Naive thymus-derived CD4-positive, alpha-beta T cell (primary cell): ENCODE measurements at places on chromosomes 12 and 14. TPM values are rescaled to one million over a fixed set of nuclear protein-coding genes. Genes with fewer than 3 reads are reported as not detected.

The NPAS3 gene
- total RNA-seq, result not detected

The GPR132 gene
- 37.8 TPM for total RNA-seq

DNA sequence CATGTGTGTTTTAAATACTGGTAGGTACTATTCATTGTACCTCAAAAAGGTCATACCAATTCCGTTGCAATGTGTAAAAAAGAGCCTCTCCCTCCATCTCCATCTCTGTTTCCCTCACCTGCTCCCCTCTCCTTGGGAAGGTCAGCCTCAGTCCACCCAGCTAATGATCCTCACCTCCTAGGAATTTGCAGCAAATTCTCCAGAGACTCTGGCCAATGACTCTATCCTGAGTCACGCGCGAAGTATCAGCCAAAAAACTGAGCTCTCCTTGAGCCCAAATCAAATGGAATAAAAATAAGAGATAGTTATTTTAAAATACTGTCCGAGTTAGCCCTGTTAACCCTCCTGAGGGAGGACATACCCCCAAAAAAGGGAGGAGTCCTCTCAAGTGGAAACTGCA is 148.4 kb downstream of the DPF3 start:
- H3K4me3 ChIP-seq, result no peak overlapping the region
- no peaks in the 10 kb centered on the region for H3K27me3 ChIP-seq
- no peak for DNase-seq

- H3K27ac ChIP-seq, result no peak overlapping the region
- H3K4me3 ChIP-seq, result no peak overlapping the region
- H3K27me3 ChIP-seq, result no peaks in the 10 kb centered on the region
- no peaks in the 10 kb centered on the region for H3K36me3 ChIP-seq
These were observed 157.1 kb downstream of the SLC41A2 start for GRCh38 chr12:104801005-104801404.

- no peak for DNase-seq
- H3K27ac ChIP-seq, result no peak overlapping the region
- H3K4me3 ChIP-seq, result no peak overlapping the region
- no peaks in the 10 kb centered on the region for H3K4me1 ChIP-seq
- H3K27me3 ChIP-seq, result no peaks in the 10 kb centered on the region
- peaks cover 36% of the 10 kb centered on the region for H3K36me3 ChIP-seq
These were observed 76.7 kb upstream of the TTC7B start for GRCh38 chr14:90892970-90893369.

- H3K4me3 ChIP-seq, result peak overlapping the region; percentile 74
- no peaks in the 10 kb centered on the region for H3K27me3 ChIP-seq
- peak overlapping the region; percentile 72 for H3K27ac ChIP-seq
- H3K4me1 ChIP-seq, result peaks cover 18% of the 10 kb centered on the region
- peaks cover 4% of the 10 kb centered on the region for H3K36me3 ChIP-seq
These were observed 713 bp downstream of the FRMD6 start for GRCh38 chr14:51652168-51653078.

- H3K36me3 ChIP-seq, result no peaks in the 10 kb centered on the region
- no peaks in the 10 kb centered on the region for H3K27me3 ChIP-seq
- H3K4me3 ChIP-seq, result no peak overlapping the region
- H3K27ac ChIP-seq, result no peak overlapping the region
These were observed 5.6 kb downstream of the SIX1 start for GRCh38 chr14:60643463-60644314.

DNA sequence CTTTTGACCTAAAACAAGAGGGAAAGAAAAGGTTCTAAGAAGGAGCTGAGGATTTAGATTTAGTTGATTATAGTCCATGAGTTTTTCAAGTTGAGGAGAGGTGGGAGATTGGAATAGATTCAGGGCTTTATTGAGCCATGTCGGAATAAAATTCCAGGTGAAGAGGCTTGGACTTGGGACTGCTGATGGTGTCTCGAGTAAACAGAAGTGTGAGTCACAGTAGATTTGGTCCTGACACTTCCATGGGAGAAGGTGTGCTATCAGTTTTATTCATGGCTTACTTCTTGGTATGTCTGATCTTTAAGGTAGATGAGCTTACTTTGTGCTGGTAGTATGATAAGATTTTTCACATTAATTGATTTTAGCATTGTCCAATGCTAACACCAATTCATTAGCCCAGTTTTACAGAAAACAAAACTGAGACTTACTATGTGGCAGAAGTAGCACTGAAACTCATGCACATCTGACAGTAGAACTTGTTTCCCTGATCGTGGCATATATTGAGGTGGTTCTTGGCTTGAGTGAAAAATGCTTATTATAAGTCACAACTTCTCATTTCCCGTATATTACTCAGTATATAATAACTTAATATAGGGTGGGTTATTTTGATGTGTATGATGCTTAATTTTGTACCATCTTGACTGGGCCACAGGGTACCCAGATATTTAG is 172.4 kb upstream of the IGF1 start:
- DNase-seq, result no peak
- no peaks in the 10 kb centered on the region for H3K4me1 ChIP-seq
- no peak overlapping the region for H3K27ac ChIP-seq

The SYCP3 gene
- total RNA-seq, result 0.56 and 0.64 TPM in 2 replicates

DNA sequence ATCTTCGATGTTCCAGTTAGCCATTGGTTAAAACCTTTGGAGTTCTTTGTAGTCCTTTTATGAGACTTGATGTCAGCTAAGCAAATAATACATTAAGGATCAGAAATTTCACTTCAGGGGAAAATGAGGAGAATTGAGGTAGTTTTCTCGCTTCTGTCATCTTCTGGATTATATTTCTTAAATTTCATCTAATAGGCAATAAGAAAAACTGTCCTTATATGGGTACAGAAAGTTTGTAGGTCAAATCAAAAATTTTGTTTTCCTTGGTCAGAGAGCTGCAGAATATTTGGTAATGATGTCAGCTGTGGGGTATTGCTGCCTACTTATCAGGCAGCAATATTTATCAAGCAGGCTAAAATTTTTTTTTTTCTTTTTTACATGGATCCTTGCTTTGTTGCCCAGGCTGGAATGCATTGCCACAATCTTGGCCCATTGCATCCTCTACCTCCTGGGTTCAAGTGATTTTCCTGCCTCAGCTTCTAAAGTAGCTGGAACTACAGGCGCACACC is 37.1 kb downstream of the RIMKLB start:
- H3K27me3 ChIP-seq, result no peaks in the 10 kb centered on the region
- no peaks in the 10 kb centered on the region for H3K36me3 ChIP-seq
- no peak for DNase-seq

The ALDH1L2 gene
- total RNA-seq, result 0.42 TPM

GRCh38 chr12:14284184-14284722 is 81.2 kb upstream of the ATF7IP start:
- H3K27me3 ChIP-seq, result no peaks in the 10 kb centered on the region
- DNase-seq, result no peak
- H3K27ac ChIP-seq, result no peak overlapping the region
- H3K36me3 ChIP-seq, result no peaks in the 10 kb centered on the region
- no peaks in the 10 kb centered on the region for H3K4me1 ChIP-seq

GRCh38 chr12:14994610-14995009 is 21.8 kb downstream of the PDE6H start:
- no peak for DNase-seq
- H3K4me3 ChIP-seq, result no peak overlapping the region
- H3K27me3 ChIP-seq, result peaks cover 4% of the 10 kb centered on the region
- H3K27ac ChIP-seq, result no peak overlapping the region
- peaks cover 16% of the 10 kb centered on the region for H3K4me1 ChIP-seq

DNA sequence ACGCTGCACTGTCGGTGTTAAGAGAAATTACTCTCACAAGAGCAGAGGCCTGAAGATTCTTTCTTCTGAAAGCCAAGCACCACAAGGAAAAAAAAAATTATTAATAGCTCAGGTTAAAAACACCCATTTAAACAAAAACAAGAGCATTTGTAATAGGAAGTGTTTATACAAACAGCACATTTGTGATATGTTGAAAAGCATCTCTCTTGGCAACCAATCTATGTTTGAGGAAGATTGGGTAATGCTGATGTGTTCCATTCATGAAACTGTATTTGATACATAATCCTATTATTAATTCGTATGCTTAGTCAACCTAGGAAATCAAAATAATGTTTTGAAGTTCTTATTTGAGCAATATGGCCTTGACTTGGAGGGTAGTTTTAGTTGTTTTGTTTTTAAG is 36.5 kb downstream of the SSPN start:
- no peak overlapping the region for H3K4me3 ChIP-seq
- H3K36me3 ChIP-seq, result no peaks in the 10 kb centered on the region
- no peaks in the 10 kb centered on the region for H3K4me1 ChIP-seq
- no peak overlapping the region for H3K27ac ChIP-seq
- no peak for DNase-seq
- H3K27me3 ChIP-seq, result no peaks in the 10 kb centered on the region

GRCh38 chr14:46626876-46627275 is 24.7 kb downstream of the RPL10L start:
- DNase-seq, result no peak
- H3K36me3 ChIP-seq, result no peaks in the 10 kb centered on the region
- H3K27me3 ChIP-seq, result no peaks in the 10 kb centered on the region

DNA sequence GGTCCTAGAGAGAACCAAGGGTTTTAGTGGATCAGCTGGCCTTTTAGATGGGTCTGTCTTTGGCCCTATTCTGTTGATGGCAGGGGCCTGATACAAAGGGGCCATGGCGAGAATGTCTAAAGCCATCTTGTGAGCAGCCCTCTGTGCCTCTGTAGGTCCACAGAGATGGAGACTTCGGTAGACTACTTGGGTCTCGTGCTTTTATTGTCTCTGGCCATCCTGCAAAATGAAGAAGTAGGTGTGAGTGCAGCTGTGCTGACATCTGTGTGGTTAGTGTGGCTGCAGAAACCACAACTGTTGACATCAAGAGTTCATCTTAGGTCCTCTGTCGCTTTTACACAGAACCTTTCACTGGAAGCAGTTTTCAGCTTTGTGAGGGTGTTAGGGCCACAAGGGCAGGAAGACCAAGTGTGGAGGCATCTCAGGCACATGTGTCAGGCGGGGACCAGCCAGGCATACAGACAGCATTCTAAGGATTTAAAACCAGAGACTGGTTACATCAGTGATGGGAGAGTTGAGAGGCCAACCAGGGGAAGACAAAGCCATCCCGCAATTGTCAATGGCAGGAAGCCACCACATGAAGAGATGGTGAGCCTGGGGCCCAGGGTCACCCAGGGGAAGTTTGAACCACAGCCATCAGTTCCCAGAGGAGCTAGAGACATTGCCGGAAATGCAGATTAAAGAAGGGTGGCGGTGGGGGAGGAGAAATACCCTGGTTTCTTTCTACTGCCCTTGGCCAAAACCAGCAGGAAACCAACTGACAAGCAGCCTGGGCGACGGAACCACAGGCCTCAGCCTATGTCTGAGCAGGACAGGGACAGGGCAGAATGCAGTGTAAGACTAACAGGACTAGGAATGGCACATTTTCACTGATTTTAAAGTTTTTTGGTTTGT is 13.0 kb upstream of the TPCN1 start:
- no peak overlapping the region for H3K4me3 ChIP-seq
- H3K27me3 ChIP-seq, result no peaks in the 10 kb centered on the region
- H3K4me1 ChIP-seq, result peaks cover 38% of the 10 kb centered on the region
- H3K27ac ChIP-seq, result peak overlapping the region; percentile 64
- H3K36me3 ChIP-seq, result no peaks in the 10 kb centered on the region

DNA sequence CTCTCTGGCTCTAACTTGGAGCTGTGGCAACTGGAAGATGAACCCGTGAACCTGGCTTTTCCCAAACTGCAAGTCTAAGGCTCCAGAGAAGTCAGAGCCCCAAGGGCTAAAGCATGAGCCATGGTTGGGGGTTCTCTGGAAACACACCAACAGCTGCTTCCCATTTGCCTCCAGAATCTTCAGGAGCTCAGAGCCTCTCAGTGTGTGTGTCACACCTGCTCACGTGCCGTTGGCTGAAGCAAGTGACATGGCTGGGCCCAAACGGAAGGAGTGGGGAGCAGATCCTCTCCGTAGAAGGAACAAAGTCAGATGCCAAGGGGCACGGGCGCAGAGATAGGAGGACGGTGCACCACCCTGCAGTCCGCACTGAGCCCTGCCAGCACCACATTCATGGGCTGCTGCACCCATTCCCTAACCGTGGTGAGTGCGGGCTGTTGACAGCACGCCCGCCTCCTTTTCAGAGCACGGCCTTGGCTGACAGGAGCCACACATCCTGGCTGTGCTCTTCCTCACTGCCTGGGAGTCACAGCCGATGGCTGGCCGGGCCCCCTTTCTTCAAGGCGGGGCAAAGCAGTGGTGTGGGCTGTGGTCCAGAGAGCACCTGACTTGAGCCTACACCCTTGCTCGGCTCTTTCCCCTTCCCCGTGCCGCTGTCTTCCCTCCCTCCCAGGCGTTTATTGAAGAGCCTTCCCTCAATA is 16.6 kb upstream of the TRAF3 start:
- no peak overlapping the region for H3K4me3 ChIP-seq
- no peak for DNase-seq
- H3K36me3 ChIP-seq, result no peaks in the 10 kb centered on the region
- H3K4me1 ChIP-seq, result no peaks in the 10 kb centered on the region

GRCh38 chr12:16658699-16659098 is 52.7 kb upstream of the LMO3 start:
- no peak overlapping the region for H3K4me3 ChIP-seq
- H3K4me1 ChIP-seq, result no peaks in the 10 kb centered on the region
- no peak overlapping the region for H3K27ac ChIP-seq
- H3K27me3 ChIP-seq, result no peaks in the 10 kb centered on the region
- H3K36me3 ChIP-seq, result no peaks in the 10 kb centered on the region

DNA sequence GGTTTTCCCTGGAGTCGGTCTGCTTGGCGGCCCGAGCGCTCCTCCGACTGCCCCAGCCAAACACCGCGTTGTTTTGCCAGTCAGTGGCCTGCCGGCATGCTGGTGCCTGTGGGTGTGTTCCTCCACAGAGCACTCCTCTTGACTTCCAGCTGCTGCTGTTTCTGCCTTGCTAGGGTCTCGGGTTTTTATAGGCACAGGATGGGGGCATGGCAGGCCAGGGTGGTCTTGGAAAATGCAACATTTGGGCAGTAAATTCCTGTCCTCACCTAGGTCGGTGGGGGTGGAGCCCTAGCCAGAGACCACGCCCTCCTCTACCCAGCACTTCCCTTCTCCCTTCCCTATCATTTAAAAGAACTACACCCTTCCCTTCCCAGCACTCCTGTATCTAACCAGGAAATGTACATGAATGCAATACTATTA is 34.7 kb upstream of the VASH1 start:
- H3K4me1 ChIP-seq, result no peaks in the 10 kb centered on the region
- no peaks in the 10 kb centered on the region for H3K27me3 ChIP-seq
- no peaks in the 10 kb centered on the region for H3K36me3 ChIP-seq
- no peak for DNase-seq

DNA sequence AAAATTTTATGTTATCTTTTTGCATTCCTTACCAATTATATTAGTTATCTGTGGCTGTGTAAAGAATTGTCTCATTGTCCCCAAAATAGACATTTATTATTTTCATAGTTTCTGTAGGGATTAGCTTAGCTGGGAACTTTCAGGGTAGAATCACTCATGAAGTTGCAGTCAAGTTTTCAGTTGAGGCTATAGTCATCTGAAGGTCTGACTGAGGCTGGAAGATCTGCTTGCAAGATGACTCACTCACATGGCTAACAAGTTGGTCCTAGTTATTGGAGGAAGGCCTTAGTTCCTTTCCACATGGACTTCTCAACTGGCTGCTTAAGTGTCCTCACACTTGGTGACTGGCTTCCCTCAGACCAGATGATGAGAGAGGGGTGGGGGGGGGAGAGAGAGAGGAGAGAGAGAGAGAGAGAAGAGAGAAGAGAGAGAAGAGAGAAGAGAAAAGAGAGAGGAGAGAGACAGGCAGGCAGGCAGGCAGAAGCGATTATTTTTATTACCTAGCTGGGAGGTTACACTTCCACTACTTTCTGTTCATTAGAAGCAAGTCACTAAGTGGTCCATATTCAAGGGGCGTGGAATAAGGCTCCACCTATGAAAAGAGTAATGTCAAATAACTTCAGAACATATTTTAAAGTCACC is 6.4 kb downstream of the AP5M1 start:
- no peak overlapping the region for H3K4me3 ChIP-seq
- no peaks in the 10 kb centered on the region for H3K27me3 ChIP-seq
- H3K27ac ChIP-seq, result no peak overlapping the region

The CLEC1A gene
- not detected for total RNA-seq
